ENCODE measurements at places on chromosomes 12 and 14. TPM values are rescaled to one million over a fixed set of nuclear protein-coding genes. Genes with fewer than 3 reads are reported as not detected.

Gene TUNAR
- polyA plus RNA-seq = 0.24 TPM

- DNase-seq = no peak
These were observed 202.3 kb upstream of the CDKN3 start for GRCh38 chr14:54194501-54194900.

DNA sequence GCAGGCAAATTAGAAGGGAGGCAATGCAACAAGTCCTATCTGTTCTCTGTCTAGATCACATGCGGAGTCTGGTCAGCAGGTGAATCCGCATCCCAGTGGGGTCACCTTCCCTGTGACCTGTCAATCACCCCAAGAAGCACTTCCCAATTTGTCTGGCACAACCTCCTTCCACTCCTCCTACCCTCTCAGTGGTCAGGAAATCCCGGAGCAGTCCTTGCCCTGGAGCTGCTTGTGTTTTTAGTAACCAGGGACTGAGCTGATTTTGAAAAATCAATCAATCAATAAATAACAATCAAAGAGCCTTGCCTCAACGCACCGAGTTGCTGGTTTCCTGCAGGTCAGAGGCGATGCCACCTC lies 572 bp upstream of the ACSS3 start:
- peak; percentile 23 for DNase-seq

DNA sequence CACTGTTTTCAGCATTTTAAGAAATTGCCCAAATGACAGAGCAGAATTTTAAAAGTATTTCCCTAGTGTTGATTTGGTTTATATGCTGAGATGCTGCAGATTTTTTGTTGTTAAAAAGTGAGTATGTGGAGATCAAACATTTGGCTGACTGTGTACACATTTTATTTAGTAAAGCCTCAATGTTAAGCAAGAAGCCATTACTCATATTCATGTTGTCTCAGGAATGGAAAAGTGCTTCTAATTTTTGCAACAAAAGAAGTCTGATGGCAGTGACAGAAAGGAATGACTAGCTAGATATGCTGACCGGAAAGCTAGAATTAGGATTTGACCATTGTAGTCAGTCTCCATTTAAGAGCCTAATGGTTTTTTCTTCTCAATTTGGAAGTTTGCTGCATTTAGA lies 22.5 kb downstream of the SLC38A6 start:
- no peak for DNase-seq

DNA sequence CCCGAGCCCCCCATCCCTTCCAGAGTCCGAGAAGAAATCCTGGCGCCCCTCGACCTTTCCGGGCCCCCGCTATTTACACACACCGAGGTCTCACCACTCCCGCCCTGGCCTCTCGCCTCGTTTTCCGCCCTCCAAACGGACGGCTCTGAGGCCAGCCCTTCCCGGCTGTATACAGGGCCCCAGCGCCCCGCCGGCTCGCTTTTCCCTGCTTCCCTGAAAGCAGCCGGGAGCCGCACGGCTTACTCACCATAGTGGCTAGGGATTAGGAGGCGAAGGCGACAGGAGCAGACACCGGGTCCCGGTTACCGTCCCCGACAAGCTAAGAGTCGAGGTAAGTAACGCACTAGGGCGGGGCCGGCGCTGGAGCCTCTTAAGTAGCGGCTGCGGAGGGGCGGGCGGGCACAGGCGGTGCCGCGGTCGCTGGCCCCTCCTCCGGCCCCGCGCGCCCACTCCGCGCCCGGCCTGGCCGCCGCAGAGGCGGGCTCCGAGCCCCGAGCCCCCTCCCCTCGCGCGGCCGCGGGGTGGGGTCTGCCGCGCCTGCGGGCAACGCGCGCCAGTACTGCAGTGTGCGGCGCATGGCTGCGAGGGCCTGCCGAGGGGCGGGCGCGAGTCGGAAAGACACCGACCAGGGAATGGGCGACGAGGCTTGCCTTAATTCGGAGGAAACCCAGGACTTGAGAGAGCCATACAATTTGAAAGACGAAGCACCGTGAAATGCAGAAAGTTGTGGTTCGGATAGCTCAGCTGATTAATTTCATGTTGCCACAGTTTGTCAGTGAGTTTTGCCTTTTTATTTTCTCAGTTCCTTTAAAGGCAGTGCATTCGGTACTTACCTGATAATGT lies at the start of gene TUBA1B:
Gene TUBA1B (minus strand): TSS at position 345 of the 843 bp plus-strand sequence. CDS start 95 bp downstream, at position 250.
- peak; percentile 75 for DNase-seq

Gene KSR2
- 0.89 TPM for polyA plus RNA-seq

GRCh38 chr14:50622978-50623377 lies 45.1 kb downstream of the SAV1 start:
- no peak for DNase-seq

- no peak for DNase-seq
These were observed 35.3 kb downstream of the PSMC1 start for GRCh38 chr14:90291699-90292098.

GRCh38 chr12:27794818-27795584 lies 15.0 kb upstream of the MANSC4 start:
- no peak for DNase-seq

DNA sequence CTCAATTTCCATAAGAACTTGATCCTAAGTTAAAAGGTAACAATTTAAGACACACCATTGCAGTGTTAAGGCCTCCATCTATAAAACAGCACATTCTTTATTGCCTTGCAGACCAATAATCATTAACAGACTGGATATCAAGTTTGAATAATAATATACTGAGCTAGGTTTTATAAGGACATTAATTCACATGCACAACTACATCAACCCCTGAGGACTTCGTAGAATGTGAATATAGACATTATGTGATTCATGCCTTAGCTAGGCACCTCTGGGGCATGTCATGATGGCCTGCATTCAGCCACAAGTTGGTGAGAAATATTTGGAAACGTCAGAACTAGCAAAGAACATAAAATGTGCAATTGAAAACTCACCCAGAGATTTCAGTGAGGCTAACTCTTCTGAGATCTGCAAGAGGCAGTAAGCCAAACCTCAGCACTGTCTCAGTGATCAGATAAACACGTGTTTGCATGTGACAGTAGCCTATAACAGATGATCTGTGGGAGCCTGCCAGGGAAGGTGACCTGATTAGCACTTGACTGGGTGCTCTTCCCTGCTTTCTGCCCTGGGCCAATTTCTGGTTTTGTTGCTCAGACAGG lies 492.2 kb downstream of the FLRT2 start:
- no peak for DNase-seq

- no peak for DNase-seq
These were observed at the start of gene PXN for GRCh38 chr12:120265473-120266179. TSS of gene PXN (minus strand) at chr12:120265730. CDS start at chr12:120265629, 101 bp downstream.

Gene TBX3
- polyA plus RNA-seq = 60.0 TPM

Gene DPY19L2
- 30.3 TPM for polyA plus RNA-seq

DNA sequence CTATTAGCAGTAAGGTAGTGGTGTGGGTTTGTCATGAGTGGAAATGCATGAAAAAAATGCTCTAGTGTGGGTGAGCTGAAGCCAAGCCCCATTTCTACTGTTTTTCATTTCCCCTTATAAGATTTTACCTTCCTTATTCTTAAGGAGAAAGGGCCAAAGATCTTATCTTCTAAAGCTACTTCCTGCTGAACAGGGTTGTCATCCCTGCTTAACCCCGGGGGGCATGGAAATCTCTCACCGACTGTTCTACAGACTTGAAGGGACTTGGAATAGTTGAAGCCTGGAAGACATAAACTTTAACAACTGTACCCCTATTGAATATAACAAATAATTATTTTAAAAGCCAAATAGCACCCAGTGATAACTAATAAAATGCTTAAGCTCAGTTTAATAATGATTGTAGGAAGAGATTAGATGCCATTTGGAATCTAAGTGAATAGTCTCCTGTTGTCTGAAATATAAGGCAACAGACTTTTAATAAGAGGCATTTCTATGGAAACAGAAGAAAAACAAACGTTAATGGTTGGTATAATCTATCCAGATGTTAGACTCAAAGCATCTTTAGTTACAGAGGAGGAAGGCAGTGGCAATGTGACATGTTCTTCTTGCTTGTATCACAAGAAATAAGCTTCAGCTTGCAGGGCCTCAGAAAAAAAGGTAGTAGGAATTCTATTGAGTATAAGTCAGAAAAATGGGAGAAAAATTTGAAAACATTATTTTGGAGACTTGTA lies 1.8 kb upstream of the GMFB start:
- no peak for DNase-seq

Gene GAS2L3
- polyA plus RNA-seq = 18.5 TPM

DNA sequence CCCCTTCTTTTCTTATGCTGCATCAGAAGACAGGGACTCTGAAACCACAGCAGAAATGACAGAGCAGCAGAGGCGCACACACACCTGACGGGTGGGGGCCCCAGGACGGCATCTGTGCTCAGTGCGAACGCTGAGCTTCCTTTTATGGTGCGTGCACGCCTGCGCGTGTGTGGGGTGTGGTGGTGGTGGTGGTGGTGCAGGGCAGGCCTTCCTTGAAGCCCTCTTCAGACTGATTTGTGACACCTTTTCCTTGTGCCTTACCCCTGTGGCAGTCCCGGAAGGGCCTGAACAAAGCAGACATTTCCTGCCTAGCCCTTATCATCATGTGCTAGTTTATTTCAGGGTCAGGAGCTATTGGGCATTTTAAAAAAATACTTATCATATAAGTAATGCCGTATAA lies 75.7 kb downstream of the TSPAN9 start:
- DNase-seq = no peak

DNA sequence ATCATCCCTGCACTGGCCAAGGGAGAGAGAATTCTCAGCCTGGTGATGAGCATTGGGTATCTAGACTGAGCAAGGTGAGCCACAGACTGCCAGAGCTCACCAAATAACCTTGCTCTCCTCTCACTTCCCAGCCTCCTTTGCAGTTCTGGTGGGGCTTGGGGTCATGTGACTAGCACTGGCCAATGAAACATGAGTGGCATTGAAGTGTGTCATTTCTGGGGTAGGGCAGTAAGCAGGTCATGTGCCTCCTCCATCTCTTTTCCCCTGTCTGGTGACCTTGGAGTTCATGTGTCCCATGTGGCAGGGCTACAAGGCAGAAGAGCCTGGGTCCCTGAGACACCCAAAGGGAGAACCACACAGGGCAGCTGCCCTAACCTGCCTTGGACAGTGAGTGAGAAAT lies 3.6 kb upstream of the KRT72 start:
- DNase-seq = no peak

Gene PPP1R36
- 1.0 TPM for polyA plus RNA-seq

GRCh38 chr14:86799244-86799647 lies 1193.7 kb downstream of the GALC start:
- DNase-seq = no peak

- no peak for DNase-seq
These were observed 59.3 kb upstream of the DIO3 start for GRCh38 chr14:101501858-101502615.

Gene RDH16
- 0.28 TPM for polyA plus RNA-seq

Gene TAS2R9
- not detected for polyA plus RNA-seq

Measured in right renal cortex interstitium (tissue), 3 donors.